ENCODE measurements at places on chromosomes 4 and X.
A peak's percentile ranks its signal among the peaks of the same experiment; 100 is the strongest.

GRCh38 chrX:10135561-10136399, 21.0 kb upstream of the CLCN4 start:
- DNase-seq = no peak

- DNase-seq = no peak
Measured at GRCh38 chrX:3425031-3425430, 78.6 kb upstream of the MXRA5 start.

- DNase-seq = no peak
Measured at GRCh38 chrX:109190542-109190941, 291.3 kb downstream of the GUCY2F start.

DNA sequence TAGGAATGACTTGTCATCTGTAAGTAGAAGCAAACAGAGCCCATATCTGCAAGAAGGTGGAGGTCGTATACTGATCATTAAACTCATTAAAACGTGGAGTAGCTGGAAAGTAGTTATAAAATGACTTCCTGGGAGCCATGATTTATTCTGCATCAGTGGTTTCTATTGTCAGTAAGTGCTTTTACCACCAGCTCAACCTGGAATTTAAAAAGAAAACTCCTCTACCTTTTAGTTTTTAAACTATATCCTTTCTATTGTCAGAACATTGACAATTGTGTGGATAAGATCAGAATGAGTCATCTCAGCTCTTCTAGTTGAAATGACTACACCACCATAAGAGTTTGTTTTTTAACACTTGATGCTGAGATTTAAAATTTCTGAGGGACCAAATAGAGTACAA, 651.2 kb upstream of the GALNT7 start:
- no peak for DNase-seq

- DNase-seq = no peak
Measured at GRCh38 chrX:28901637-28902036, 314.4 kb downstream of the IL1RAPL1 start.

DNA sequence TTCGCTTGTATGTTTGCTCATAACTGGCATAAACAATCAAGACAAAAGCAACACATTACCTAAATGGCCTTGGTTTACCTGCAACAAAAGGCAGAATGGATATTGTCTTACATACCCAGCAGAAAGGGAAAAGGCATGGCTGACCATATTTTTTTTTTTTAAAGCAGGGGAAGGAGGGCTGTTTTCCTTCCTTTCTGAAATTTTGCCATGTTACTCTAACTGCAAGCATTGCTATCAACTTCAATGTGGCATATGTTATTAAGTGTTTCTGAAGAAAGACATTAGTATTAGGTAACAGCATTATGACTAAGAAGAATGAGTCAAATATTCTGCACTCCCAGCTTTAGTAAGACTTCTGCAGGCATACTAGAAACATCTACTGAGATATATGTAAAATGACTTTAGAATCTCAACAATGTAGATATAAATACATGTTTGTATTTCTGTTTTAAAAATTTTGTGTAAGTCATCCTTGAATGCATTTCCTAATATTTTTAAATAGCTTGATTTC, 512.6 kb upstream of the FAM241A start:
- DNase-seq = no peak

GRCh38 chrX:32155044-32155638, 1056.2 kb downstream of the DMD start:
- no peak for DNase-seq

DNA sequence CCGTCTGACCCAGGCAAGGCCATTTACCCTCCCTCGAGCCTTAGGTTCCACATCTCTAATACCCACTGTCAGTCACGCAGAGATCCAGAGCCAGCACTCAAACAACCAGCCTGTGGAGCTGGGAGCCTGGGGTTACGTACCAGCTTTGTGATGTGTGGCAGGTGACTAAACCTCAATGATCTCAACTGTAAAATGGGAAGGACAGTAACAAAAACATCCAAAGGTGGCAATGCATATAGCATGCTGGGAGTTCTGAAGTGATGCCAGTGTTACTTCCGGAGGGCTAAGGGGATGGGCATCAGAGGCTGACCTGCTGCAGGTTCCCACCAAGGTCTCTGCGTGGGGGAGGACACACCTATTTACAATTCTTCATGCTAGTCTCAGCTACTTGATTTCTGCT, 6.0 kb downstream of the GRPEL1 start:
- no peak for DNase-seq

GRCh38 chr4:11428899-11429698, 405 bp upstream of the HS3ST1 start:
- peak; percentile 72 for DNase-seq

DNA sequence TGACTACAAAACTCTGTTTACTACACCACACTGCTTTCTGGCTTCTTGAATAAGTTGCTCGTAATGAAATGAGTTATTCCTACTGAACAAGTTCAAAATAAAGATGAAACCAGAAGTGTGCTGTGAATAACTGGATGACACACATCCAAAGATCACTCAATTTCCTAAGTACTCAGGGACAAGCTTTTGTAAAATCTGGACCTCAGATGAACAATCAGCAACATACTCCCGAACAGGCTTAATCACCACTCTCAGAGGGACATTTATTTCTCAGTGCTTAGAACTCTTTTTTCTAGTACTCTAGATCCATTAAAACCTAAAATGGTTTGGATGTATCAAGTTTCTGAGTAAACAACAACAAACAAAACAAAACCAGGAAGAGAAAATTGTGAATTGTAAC, 61.5 kb upstream of the EXOC1L start:
- DNase-seq = no peak

DNA sequence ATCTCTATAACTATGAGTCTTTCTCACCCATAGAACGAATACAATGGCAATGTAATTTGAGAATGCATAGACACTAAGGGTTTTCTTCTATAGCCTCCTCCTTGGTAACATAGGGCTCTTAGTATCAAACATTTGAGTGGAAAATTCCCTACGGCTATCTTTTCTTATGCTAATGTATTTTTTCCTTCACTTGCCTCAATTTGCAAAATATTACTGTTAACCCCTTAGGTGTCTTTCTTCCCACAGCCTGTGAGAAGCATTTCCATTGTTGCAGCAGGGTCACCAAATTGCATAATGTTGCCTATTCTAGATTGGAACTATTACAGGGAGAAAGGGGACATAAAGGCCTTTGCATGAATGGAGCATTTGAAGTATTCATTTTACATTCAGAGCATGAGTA, 140.5 kb upstream of the RAPGEF2 start:
- no peak for DNase-seq

DNA sequence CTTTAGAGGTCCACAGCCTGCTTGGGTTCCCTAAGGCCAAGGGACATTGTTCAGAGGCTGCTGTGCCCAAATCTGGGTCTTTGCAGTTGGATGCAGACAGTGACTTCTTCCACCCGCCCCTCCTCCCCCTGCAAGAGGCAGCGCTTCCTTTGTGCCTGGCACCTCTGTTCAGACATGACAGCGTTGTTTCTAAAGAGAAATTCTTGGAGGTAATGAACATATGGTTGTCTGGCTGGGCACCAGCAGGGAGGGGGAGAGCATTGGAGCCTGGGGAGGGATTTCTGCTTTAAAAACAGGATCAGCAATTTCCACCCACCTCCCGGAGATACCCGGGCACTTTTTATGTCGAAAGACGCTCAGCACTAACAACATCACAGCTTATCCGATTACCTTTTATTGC, 51.5 kb downstream of the PSAPL1 start:
- no peak for DNase-seq

DNA sequence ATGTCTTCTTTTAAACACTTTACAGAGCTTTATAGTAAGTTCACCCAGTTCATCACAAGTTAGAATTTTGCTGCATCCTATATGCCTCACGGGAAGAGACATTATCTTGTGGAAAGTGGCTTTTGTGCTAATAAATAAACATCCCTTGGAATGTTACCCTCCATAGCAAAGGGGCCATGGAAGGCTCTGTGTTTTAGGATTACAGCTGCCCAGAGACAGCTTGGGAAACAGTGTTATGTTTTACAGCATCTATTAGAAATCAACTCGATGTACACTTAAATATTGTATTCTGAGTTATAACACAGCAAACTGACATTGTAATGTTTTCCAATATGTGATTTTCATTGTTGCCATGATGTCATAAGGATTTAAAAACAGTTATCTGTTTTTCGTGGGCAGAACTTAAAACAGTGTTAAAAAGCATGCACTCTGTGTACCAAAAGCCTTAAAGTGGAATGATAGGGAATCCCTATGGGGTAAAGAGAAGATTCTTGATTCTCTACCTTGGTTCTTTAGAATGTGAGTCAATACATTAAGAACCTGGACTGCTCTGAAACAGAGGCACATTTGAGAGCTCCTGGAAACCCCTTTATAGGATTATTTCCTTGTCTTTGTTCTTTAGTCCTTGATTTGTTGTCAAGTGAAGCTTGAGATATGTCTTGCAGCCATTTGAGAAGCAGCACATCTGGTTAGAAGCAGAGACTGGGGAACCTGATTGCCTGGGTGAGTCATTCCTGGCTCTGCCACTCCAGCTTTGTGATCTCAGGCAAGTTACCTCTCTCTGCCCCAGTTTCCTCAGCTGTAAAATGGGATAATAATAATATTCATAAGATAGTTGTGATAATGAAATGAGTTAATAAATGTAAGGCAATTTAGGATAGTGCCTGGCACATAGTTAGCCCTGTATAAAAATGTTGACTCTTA, 41.6 kb downstream of the ARHGAP10 start:
- DNase-seq = no peak

DNA sequence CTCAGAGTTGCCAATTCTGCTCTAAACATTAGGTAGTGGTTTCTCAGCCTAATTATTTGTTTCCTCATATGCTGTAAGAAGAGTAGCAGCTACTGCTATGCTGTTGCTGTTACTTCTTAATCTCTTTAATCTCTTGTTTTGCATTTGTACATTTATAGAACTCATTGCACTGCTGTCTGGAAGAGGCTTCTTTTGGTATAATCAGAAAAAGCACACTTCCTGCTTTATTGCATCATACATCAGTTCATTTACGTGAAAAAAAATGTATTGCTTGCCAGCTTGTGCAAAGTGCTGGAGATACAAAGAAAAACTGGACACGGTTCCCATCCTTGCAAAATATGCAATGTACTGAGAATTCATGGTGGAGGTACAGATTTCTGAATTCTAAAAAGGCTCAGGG, 332.0 kb downstream of the GRXCR1 start:
- DNase-seq = no peak

DNA sequence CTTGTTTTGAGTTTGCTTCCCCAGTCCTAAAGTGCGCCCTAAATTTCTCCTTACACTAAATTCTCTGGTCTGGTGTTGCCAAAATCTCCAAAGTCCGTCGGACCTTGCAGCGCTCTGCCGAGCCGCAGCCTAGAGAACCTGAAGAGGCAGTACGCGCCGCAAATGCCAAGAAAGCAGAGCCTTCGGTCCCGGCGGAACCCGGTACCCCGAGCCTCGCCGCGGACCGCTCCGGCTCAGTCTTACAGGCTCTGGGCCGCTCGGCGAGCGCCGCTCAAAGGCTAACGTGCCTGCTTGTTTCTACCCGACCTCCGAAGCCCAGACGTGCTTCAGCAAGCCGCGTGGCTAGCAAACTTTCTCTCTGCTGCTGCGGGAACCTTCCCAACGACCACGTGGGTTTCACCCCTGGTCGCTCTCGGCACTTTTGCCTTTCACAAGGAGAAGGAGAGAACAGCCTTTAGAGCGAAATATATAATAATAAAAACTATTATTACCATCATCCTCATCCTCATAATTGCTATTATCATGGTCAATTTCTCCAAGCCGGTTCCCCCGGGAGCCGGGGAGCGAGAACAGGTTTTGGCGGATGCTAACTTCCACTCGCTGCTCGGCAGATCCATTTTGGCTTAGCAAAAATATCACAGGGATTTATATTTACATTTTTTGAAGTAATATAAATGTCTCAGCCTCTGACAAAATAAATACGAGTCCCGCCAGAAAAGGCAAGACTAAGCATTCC, 2.2 kb upstream of the HTR2C start:
- no peak for DNase-seq

DNA sequence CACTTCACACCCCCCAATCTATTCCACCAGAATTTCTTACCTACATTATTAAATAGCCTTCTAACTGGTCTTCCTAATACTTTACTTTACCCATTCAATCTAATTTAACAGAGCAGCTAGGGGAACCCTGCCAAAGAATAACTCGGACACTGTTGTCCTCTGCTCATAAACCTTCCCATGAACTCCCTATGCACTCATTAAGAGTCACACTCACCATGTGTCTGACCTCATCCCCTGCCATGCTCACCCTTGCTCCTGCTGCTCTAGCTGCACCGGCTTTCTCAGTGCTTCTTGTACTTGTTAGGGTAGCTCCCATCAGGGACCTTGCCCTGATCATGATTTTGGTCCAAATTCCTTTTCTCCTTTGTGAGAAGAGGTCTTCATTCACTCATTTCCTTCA, 54.6 kb upstream of the GUCY1A1 start:
- DNase-seq = no peak

DNA sequence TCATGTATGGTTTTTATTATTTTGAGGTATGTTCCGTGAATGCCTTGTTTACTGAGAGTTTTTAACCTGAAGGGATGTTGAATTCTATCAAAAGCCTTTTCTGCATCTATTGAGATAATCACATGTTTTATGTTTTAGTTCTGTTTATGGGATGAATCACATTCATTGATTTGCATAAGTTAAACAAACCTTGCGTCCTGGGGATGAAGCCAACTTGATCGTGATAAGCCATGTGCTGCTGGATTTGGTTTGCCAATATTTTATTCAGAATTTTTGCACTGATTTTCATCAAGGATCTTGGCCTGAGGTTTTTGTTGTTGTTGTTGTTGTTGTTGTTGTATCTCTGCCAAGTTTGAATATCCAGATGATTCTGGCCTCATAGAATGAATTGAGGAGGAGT, 43.8 kb downstream of the CDX4 start:
- DNase-seq = no peak

GRCh38 chr4:71520308-71520707, 181.5 kb downstream of the SLC4A4 start:
- DNase-seq = no peak

DNA sequence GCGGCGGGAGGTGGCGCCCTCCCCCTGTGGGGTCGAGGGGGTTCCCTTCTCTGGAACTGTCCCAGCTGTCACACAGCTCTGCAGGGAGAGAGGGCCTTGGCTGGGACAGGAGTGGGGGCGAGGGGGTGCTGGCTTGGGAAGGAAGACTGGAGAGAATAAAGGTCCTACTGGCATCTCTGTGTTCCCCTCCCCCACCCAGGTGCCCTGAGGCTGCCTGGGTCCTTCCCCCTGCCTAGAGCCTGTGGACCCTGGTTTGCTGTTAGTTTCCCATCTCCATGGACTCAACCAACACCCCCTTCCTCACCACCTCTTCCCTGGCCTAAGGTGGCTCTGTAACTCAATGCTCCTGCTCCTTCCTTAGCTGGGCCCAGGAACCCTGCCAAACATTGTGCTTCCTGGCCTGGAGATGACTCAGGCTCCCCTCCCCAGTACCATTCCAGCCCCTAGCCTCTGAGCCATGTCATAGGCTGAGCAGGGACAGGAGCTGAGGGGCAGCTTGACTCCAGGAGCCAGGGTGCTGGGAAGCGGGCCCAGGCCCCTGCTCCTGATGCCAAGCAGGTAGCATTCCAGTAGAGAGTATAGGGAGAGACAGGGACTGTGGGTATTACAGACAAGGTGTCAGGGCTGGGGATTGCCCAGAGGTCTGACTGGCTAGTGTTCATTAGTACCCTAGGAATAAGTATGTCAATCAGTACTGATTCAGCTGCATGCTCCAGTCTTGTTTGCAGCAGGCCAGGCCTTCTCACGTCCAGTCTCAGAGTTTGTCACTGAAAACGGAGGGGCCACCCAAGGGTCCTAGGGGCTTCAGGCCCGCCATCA, 100.7 kb downstream of the EFNB1 start:
- no peak for DNase-seq
